ENCODE measurements at places on chromosomes 1 and 21.

DNA sequence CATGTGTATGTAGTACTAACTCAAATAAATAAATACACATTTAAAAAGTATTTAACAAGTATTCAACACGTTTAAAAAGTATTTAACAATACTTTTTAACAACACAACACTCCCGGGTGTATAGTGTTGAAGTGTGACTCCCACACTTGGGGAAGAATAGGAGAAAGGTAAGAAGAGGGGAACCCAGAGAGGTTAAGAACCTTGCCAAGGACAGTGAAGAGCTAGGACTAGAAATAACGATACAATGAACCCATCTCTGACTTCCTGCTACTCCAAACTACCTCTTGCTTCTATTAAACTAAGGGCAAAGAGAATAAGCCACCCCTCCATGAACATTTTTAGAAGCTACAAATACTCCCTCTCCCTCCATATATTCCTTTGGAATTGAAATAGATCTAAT lies 1.7 kb upstream of the GFI1 start:
- DNase-seq: no peak

- DNase-seq: no peak
Observed at GRCh38 chr1:202664083-202664482, 46.2 kb downstream of the SYT2 start.

- no peak for DNase-seq
Observed at GRCh38 chr1:198086051-198086745, 70.6 kb upstream of the NEK7 start.

DNA sequence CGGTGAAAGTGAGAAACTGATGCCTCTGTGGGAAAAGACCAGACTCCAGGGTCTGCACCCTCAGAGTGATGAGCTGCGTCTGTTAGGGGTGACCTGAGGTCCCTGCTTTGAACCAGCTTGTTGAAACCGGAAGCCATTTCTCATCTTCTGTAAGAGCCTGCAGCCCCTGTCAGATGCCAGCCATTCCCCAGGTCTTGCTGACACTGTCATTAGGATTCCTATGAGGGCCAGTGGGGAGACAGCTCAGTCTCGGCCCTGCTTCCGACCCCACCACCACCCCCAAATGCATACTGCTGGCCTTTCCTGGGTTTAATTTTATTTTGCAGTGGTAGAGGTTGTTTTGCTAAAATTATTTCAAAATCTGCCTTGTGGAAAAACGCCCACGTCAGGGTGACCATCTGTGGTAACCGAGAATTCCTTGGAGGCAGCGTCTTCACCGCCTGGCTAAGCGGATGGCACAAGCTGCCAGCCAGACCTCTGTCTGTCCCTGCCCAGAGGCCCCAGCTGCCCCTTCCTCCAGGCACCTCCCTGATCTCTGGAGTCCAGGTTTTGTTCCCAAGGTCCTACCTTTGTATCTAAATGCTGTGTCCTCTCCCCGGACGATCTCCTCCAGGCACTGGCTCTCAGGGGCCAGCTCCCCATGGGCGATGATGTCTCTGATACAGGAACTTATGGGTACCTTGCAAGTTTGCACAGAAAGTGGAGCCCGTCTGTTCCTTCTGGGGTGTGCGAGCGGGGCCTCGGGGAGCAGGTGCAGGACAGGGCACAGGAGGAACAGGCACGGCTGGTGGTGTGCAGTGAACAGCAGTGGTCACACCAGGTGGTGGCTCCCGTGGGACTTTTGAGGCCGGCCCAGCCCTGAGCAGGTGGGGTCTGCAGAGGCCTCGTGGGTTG lies 49.9 kb downstream of the PRKCZ start:
- DNase-seq: no peak

- DNase-seq: no peak
Observed at GRCh38 chr21:23977971-23978370, 1629.3 kb downstream of the MRPL39 start.

DNA sequence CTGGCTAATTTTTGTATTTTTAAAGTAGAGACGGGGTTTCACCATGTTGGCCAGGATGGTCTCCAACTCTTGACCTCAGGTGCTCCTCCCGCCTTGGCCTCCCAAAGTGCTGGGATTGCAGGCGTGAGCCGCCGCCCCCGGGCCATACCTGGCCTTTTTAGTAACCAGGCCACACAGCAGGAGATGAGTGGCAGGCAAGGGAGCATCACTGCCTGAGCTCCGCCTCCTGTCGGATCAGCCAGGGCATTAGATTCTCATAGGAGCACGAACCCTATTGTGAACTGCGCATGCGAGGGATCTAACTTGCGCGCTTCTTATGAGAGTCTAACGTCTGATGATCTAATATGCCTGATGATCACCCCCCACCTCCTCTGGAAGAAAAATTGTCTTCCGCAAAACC lies 308.7 kb upstream of the PRMT6 start:
- no peak for DNase-seq

- DNase-seq: no peak
Observed at GRCh38 chr1:14848625-14849024, 250.1 kb downstream of the KAZN start.

GRCh38 chr1:234619071-234619480 lies 9.1 kb upstream of the IRF2BP2 start:
- DNase-seq: no peak

DNA sequence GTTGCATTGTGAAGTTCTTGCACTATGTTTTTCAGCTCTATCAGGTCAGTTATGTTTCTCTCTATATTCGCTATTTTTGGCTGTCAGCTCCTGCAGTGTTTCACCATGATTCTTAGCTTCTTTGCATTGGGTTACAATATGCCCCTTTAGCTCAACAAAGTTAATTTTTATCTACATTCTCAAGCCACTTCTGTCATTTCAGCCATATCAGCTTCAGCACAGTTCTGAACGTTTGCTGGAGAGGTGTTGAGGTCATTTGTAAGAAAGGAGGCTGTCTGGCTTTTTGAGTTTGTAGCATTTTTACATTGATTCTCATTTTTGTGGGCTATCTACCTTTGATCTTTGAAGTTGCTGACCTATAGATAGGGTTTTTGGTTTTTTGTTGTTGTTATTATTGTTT lies 573.2 kb upstream of the RGS18 start:
- DNase-seq: no peak

GRCh38 chr1:18714404-18715175 lies 83.9 kb downstream of the PAX7 start:
- DNase-seq: no peak

- DNase-seq: no peak
Observed at GRCh38 chr1:76763738-76764137, 103.5 kb upstream of the ST6GALNAC5 start.

GRCh38 chr1:17731460-17731859 lies 23.7 kb upstream of the ACTL8 start:
- no peak for DNase-seq

DNA sequence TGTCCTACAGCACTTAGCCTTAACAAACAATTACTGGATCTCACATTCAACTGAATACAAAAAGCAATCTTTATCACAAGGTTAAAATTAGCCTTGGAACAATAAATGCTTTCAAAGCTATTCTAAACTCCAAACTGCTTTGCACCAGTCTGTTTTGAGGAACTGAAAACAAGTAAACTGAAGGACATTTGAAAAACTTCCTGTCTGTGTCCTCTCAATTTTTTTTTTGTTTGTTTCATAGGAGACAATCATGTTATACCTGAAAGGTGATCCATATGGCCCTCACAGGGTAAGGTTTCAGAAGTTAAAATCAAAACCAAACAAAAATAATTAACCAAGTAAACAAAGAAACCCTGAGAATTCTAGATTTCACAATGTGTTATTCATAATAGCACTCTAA lies 459.1 kb downstream of the DPYD start:
- DNase-seq: no peak

GRCh38 chr1:97412166-97412565 lies 508.7 kb downstream of the DPYD start:
- DNase-seq: no peak

DNA sequence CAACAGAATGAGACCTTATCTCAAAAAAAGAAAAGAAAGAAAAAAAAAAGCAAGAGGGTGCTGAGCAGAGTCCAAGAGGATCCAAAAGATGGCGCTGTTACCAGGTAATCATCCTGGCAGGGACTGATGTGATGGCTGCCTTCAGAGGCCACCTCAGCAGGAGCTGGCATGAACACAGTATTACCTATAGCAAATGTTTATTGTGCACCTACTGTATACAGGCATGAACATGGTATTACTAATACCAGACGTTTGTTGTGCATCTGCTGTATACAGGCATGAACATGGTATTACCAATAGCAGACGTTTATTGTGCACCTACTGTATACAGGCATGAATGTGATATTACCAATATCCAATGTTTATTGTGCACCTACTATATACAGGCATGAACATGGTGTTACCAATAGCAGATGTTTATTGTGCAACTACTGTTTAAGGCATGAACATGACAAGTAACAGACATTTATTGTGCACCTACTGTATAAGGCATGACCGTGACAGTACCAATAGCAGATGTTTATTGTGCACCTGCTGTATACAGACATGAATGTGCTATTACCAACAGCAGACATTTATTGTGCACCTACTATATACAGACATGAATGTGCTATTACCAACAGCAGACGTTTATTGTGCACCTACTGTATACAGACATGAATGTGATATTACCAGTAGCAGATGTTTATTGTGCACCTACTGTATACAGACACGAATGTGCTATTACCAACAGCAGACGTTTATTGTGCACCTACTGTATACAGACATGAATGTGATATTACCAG lies 115.1 kb upstream of the TMEM51 start:
- DNase-seq: no peak

DNA sequence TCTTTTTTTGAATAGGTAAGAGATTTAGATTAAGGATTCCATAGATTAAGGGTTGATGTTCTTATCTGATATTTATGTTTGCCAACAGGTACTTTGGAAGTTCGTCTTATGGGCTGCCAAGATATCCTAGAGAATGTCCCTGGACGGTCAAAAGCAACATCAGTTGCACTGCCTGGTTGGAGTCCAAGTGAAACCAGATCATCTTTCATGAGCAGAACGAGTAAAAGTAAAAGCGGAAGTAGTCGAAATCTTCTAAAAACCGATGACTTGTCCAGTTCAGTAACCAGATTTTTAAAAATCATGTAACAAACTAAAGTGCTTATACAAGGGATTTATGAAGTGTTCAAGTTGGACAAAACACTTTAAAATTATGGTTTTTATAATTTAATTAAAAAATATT lies 100.5 kb downstream of the PKN2 start:
- DNase-seq: no peak

- no peak for DNase-seq
Observed at GRCh38 chr1:235986869-235987268, 78.0 kb downstream of the NID1 start.

GRCh38 chr1:174036204-174036603 lies 14.0 kb upstream of the RC3H1 start:
- DNase-seq: no peak

DNA sequence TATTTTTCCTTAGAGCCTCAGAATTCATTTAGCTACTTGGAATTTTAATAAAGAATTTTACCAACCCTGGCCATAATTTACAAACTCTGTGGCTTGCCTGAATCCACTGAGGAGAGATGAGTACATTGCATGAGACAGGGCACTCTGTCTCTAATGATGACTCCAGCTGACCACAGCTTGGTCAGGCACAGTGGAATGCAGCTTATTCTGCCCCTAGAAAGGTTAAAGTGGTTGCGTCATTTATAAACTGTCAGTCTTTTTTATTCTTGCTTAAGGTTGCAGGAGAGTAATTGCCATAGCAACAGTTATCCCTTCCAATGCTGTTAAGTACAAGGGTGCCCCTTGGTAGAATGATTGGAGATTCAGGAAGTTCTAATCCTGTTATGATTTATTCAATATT lies 28.3 kb downstream of the PDE4B start:
- DNase-seq: no peak

- no peak for DNase-seq
Observed at GRCh38 chr1:109149874-109150601, 36.1 kb downstream of the ELAPOR1 start.

DNA sequence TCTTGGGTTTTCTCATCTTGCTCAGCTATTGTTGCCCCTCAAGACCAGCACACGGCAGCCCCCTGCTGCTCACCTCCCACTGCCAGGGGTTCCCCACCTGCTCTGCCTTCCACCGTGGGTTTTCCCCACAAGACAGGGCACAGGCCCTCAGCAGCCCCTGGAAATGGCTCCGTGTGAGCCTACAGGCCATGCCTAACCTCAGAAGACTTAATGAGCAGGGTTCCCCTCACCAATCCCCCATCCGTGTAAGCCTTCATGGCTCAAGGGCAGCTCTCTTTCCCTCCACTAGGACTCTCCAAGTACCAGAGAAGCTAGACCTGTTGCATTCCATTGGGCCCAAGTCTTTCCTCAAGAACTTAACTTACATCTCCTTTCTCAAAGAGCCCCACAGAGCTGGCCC lies 18.4 kb upstream of the RCAN3 start:
- DNase-seq: no peak

DNA sequence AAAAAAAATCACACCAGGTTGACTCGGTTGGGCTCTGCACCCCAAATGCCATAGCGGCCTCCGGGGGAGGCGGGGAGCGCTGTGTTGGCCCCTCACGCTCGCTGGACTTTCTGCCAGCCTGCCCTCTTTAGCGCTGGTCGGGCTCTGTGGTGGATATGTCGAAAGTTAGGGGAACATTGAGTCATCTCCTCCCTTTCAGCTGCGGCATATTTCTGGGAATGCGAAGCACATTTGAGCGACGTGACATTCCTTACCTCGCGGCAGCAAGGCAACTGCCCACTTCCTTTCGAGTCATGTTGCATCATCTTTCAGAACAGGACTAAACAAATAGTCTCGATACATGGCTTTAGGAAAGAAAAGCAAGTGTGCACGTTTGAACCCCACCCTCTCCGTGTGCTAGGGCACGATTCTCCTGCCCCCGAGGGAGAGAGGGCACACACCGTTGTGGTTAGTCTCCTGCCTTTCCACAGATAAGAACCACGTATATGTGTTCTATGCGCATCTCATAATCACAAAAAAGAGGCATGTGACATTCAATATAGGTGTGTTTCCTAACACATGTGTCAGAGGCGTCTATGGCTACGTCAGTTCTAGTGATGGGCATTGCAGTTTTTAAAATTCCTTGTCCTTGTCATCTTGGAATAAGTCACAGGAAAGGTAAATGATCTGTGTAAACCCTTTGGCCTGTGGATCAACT lies 105.9 kb upstream of the SLC45A1 start:
- no peak for DNase-seq

GRCh38 chr1:31694069-31694963 lies 9.5 kb downstream of the COL16A1 start:
- DNase-seq: no peak

- no peak for DNase-seq
Observed at GRCh38 chr21:41251961-41252642, 64.5 kb upstream of the FAM3B start.

GRCh38 chr1:209648931-209649776 lies 3.1 kb downstream of the LAMB3 start:
- no peak for DNase-seq

GRCh38 chr1:161989786-161990185 lies 33.9 kb downstream of the OLFML2B start:
- DNase-seq: no peak

DNA sequence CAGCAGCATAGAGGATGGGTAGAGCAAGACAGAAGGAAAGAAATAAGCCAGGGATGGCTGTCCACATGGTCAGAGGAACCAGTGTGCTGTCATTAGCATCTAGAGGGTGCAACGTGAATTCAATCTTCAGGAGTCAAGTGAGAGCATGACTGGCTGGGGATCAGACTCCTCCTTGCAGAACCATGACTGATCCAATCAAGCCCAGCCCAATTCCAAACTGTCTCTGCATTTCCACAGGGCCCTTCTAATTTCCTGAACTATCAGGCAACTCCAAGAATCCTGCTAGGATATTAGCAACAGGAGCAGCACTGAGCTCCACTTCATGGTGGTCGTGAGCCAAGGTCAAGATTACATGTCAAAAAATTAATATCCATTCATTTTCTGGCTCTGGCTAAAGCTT lies 166.8 kb upstream of the CAMK1G start:
- no peak for DNase-seq
